Caudate nucleus (tissue), 63 donors: ENCODE measurements at places on chromosomes 6 and 20.
A peak's percentile ranks its signal among the peaks of the same experiment; 100 is the strongest.

- no peak for DNase-seq
Measured at GRCh38 chr6:148249160-148249559, 93.5 kb upstream of the SASH1 start.

DNA sequence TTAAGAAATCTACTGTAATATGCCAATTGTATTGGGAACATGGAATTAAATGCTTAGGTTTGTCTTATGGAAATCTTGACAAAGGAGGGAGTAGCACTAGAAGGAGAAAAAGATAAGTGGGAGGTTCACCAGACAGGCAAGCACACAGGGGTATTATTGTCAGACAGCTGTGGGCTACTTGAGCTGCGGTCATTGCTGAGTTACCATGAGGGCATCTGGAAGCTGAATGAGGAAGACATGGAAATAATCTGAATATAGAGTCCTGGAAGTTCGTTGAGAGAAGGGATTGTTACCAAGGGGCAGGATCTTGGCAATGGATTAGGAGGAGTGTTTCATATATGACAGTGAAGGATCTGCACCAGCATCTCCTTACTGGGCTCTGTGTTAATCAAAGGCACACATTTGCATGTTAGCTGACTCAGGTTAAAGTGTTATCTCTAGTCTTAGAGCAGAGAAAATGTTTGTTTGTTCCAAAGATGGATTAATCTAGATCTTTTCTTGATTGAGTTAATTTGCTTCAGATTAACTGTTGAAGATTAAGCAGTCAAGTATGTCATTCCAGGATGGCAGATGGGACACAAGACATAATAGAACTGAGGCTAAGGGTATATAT, 53.0 kb upstream of the SUPT3H start:
- DNase-seq: no peak

GRCh38 chr6:126069449-126069848, 83.1 kb downstream of the TRMT11 start:
- DNase-seq: no peak

- DNase-seq: no peak
Measured at GRCh38 chr20:63622096-63622495, 4.8 kb downstream of the GMEB2 start.

GRCh38 chr6:57205550-57206328, 16.4 kb downstream of the RAB23 start:
- no peak for DNase-seq

- DNase-seq: no peak
Measured at GRCh38 chr6:30893666-30894065, 9.3 kb downstream of the DDR1 start.

GRCh38 chr6:152089992-152090391, 282.5 kb downstream of the ESR1 start:
- DNase-seq: no peak

GRCh38 chr6:29705389-29706231, 17.6 kb upstream of the HLA-F start:
- peak; percentile 34 for DNase-seq
